ENCODE measurements at places on chromosomes 6 and 20.
A peak's percentile ranks its signal among the peaks of the same experiment; 100 is the strongest.

DNA sequence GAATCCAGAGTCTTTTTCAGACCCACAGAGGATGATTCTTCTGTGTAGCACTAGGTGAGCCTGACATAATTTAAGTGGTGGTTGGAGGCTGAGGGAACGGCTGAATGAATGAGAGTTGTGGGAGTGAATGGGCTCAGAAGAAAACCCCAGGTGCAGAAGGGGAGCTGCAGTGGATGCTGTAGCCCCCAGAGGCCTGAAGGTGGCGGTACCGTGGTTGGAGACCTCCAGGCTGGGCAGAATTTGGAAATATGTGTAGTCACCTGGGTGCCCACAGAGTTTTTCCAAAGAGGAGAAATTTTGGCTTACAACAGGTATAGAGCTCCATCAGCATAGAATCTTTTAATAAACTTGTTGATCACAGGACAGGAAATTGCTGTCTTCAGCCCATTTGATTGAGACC lies 6.5 kb upstream of the RAET1G start:
- no peak for DNase-seq

- no peak for DNase-seq
These were observed 79.4 kb upstream of the FRMD1 start for GRCh38 chr6:168158213-168158979.

DNA sequence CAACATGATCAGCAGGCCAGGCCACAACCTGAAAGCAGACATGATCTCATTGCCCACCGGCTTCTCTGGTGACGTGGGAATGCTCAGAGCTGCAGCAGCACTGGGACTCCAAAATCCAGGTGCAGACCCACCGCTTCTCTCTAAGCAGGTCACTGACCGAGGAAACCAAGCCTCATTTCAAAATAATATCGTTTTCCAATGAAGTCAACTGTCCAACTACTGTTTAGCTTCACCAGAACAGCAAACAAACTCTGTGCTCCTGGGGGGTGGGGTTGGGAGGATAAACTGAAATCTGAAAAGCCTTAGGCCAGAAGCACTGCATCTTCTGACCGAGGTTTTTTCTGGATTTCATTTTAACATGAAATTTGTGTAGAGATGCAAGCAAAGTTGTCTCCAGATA lies at the start of gene GPLD1:
GPLD1 (minus strand) TSS at position 109 of the 400 bp plus-strand sequence; CDS start at position 42, 67 bp downstream.
- DNase-seq: no peak

GRCh38 chr6:56571605-56572004 lies 71.1 kb downstream of the DST start:
- no peak for DNase-seq

DNA sequence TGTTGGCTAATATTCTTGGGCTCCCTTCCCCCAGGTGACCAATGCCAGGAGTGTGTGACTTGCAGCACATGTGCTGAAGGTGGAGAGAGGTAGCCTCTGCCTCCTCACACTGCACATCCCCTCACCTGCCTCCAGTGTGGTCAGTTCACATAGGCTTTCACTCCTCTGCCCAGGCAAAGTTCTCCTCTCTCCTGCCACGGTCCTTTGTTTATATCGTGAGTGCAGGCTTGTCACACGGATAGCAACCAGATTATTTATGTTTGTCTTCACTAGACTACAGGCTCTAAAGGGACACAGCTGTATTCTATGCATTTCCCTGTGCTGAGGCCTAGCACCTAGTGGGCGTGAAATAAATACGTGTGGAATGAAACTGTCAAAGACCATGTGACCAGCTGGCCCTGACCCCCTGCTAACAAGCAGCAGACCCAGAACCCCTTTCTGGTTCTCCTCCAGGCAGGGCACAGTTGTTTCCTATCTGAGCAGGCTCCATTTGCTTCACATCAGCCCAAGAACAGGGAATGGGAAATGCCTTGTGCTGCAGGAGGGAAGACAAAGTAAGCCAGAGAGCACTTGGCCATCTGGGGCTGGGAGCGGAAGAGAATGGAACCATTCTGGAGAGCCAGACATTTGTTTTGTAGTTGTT lies 42.3 kb downstream of the UNC5CL start:
- DNase-seq: no peak

GRCh38 chr6:163837691-163838431 lies 423.3 kb downstream of the QKI start:
- DNase-seq: no peak

- DNase-seq: no peak
These were observed 315.1 kb downstream of the TFAP2C start for GRCh38 chr20:56943946-56944945.

DNA sequence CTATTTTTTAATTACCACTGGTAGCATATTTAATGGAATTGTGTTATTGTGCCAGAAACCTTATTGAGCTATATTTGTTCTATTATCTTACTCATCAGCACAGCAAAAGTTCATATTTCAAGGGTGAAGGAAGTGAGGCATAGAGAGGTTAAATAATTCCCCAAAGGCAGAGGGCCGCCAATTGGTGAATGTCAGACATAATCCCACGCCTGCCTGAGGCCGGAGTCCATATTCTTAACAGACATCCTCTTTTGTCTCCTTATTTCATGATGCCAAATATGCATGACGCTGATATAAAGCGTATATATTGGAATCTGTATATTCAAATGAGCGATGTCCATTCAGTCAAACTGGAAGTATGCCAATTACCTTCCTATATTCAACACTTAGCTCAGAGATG lies 505.0 kb upstream of the SLC35B3 start:
- no peak for DNase-seq

GRCh38 chr20:55333798-55334197 lies 671.5 kb downstream of the CBLN4 start:
- no peak for DNase-seq

DNA sequence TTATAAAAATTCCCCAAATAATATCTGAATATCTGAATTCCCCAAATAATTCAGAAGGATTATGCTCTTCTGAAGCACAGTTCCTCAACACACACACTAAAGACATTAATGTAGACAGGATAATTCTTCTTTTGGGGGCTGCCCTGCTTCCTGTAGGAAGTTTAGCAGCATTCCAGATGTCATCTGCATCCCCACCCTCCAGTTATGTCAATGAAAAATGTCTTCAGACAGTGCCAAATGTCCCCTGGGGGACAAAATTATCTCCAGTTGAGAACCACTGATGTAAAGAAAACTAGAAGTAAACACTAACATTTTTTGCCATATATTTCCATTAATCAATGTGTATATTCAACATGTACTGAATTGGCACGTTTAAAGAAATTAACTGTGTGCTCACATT lies 25.9 kb upstream of the NAA20 start:
- DNase-seq: no peak

GRCh38 chr6:118679327-118679901 lies 28.0 kb upstream of the CEP85L start:
- DNase-seq: no peak

GRCh38 chr20:22001886-22002285 lies 296.4 kb downstream of the PAX1 start:
- DNase-seq: no peak

- no peak for DNase-seq
These were observed 102.8 kb downstream of the FYN start for GRCh38 chr6:111770263-111771093.

DNA sequence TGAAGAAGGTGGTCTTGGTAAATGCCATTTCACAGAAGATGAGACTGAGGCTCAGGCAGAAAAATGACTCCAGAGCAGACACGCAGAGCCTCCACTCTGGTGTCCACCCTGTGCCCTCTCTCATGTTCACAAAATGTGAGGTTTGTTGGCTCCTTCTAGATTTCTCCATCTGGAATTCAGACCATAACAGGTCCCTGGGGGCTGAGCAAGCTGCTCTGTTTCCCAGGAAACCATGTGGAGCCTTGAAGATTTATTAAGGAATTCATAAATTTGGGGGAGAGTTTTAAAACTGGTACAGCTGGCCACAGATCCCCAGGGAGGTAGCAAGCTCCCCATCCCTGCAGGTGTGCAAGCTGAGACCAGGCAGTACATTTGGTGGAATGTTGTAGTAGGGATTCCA lies 38.8 kb upstream of the SIRPA start:
- no peak for DNase-seq

- no peak for DNase-seq
These were observed 52.6 kb upstream of the SMIM29 start for GRCh38 chr6:34301408-34301807.

GRCh38 chr20:3547906-3548305 lies 77.1 kb downstream of the ATRN start:
- DNase-seq: no peak

DNA sequence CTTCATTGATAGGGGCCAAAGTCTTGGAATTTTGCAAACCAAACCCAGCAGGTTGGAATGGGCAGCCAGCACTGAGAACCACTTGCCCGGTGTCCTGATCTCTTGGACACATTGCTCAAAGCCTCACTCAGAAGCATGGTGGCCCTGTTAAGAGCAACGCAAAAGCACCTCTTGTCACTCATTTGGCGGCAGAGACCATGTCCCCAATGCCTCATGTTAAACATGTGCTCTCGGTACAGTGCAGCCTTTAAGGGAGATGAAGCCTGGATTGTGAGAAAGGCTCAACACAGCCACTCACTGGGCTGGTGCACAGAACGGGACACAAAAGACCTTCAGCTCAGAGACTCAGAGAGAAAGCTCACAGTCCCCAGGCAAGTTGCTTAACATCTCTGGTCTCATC lies 298.4 kb upstream of the PRDM1 start:
- no peak for DNase-seq

GRCh38 chr6:107115695-107116327 lies 496 bp upstream of the BEND3 start:
- DNase-seq: peak; percentile 46

GRCh38 chr6:85673198-85674139 lies 30.8 kb upstream of the SYNCRIP start:
- no peak for DNase-seq

DNA sequence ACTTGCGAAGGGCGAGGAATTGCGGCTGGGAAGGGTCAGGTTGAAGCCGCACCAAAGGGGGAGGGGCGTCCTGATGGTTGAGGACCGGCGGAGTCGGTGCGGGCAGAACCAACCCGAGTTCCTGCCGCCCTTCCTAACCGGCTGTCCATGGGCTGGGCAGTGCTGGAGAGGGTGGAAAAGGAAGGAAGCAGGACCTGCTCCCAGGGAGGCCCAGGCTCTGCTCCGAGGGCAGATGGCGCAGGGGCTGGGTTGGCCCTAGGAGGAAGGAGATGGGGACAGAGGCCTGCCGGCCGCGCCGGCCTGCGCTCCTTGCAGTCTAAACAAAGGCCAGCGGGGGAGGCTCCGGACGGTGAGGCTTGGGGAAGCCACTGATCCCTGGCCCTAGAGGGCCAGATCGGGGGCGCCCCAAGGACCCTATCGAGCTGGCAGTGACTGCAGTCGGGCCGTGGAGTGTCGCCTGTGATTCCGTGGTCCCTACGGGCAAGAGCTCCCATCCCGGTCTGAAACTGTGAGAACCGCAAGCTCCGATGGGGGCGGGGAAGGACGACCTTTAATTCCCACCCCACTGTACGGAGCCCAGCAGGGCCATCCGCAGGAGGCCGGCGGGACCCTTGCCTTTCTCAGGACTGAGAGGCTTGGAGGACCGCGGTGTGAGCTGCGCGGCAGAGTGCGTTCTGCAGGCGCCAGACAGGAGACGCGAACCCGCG lies 39.4 kb downstream of the YTHDF1 start:
- no peak for DNase-seq

DNA sequence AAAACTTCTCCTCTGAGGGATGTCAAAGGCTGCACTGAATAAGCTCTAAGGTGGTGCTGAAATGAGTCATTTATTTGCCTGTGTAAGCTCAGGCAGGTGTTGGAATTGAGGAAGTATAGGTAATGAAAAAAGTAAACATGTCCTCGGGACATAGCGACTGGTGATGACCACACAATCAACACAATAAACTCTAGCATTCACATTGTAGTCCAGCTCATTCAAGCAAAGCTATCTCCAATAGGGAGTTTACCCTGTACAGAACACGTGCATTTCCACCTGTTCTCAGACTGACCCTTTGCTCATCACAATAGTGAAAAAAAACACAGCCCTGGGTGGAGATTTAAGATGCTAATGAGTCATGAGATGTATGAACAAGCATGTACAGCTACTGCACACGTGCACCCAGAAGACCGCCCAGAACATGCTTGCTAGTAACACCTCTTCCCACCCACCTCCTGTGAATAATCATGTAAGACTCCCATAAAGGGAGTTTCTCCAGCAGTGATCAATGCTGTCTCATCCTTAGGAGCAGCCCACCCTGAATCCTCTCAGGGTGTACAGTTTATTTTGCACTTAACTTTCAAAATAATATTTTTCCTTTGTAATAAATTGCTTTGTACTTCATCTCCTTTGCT lies 33.0 kb upstream of the POU5F1 start:
- peak; percentile 75 for DNase-seq

DNA sequence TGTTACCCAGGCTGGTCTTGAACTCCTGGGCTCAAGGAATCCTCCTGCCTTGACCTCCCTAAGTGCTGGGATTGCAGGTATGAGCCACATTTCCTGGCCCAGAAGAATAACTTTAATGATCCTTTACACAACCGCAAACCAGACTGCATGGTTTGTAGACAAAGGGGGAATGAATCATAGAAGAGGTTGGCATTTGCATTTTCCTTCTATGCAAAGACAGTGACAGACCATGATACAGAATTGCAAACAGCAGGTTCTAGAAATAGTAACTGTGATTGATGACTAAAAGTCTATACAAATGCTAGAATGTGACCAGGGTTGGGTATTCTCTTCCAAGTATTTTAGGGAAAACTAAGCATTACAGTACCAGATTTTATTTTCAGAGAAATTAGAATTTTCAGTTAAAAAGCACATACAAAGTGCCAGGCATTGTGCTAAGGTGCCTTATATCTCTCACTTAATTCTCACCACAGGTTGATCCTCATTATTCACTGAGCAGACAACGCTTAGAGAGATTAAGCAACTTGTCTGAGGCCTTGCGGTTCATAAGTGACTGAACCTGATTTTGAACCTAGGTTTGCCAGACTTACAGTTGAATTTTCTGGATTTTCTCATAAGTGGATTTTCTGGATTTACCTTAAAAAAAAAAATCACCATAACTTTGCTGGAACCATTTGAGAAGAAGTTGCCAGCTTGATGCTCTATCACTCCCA lies 146.6 kb downstream of the ZFAND3 start:
- no peak for DNase-seq

GRCh38 chr6:45595010-45595851 lies 217.5 kb upstream of the SUPT3H start:
- no peak for DNase-seq

- DNase-seq: no peak
These were observed 234.7 kb downstream of the UST start for GRCh38 chr6:148981515-148981914.
